ENCODE measurements at places on chromosomes 5 and 9. TPM values are rescaled to one million over a fixed set of nuclear protein-coding genes. Genes with fewer than 3 reads are reported as not detected.

Gene SLC45A2
- total RNA-seq = not detected

DNA sequence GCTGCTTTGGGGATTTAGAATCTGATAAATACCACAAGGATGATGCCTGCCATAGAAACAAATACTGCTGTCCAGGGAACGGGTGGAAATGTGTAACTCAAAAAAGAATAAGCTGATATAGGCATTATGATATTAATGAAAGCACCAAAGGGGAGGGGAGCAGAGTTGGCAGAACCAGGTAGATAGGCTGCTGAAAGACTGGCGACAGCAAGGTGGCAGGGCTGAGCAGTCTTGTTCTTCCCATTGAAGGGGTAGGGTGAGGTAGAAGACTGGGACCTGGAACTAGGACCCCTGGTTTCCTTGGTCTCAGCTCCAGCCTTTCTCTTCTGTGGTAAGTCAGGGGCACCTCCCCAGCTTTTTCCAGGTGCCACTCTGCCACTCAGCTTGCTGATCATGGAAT, 31.4 kb upstream of the TMOD1 start:
- no peak for DNase-seq

DNA sequence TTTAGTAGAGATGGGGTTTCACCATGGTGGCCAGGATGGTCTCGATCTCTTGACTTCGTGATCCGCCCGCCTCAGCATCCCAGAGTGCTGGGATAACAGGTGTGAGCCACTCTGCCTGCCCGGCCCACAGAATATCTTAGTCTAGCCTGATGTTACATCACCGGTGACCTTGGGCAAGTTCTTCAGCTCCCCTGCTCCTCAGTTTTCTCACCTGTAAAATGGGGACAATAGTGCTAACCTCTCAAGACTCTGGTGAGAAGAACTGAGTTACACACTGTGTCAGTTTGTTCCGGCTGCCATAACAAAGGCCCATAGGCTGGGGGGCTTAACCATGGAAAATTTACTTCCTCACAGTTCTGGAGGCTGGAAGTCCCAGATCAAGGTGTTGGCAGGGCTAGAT, 12.5 kb upstream of the HABP4 start:
- DNase-seq = no peak

DNA sequence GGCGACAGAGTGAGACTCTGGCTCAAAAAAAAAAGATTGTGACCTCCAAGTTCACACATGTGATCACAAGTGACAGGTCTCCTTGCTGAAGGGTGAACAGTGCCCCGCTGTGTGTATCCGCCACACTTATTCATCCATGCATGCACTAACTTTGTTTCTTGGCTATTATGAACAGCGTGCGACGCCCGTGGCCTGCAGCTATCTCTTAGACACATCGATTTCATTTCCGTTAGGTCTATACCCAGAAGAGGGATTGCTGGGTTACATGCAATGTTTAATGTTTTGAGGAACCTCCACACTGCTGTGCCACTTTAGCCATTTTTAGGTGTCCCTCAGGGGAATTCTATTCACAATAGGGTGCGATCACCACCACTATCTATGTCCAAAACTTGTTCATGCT, 12.1 kb upstream of the EGFL7 start:
- DNase-seq = no peak

GRCh38 chr9:94624629-94625028, 14.7 kb downstream of the FBP1 start:
- DNase-seq = no peak

GRCh38 chr5:172166030-172166826, 21.8 kb downstream of the STK10 start:
- no peak for DNase-seq

Gene MLANA
- not detected for total RNA-seq

DNA sequence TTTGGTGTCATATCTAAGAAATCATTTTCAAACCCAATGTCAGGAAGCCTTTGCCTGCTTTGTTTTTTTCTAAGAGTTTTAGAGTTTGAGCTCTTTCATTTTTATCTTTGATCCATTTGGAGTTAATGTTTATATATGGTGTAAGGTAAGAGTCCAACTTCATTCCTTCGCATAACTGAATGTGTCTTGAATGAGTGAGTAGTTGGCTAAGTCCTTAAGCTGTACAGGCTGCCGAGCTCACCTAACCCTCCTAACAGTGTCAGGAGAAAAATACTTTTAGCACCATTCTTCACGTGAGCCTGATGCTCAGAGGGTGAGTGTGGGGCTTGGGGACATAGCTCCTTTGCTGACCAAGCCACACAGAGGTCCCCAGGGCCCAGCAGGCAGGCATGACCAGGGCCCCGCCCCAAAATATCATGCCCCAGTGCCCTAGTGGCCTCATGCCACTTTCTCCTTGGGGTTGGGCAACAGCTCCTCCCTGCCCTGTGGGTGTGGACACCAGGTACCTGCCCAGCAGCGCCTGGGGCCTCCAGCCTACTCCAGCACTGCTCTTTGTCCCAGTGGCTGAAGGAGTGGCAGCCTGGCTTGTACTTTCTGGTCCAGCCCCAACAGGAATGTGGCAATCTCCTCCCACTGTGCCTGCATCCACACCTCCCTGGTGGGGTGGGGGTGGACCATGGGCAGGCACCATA, 17.2 kb downstream of the PPARGC1B start:
- DNase-seq = no peak

Gene MGAT1
- 101 TPM for total RNA-seq

GRCh38 chr5:84017523-84018172, 297.0 kb upstream of the HAPLN1 start:
- no peak for DNase-seq

Gene DAB2
- total RNA-seq = 0.28 TPM

Gene F2R
- 2.2 TPM for total RNA-seq

DNA sequence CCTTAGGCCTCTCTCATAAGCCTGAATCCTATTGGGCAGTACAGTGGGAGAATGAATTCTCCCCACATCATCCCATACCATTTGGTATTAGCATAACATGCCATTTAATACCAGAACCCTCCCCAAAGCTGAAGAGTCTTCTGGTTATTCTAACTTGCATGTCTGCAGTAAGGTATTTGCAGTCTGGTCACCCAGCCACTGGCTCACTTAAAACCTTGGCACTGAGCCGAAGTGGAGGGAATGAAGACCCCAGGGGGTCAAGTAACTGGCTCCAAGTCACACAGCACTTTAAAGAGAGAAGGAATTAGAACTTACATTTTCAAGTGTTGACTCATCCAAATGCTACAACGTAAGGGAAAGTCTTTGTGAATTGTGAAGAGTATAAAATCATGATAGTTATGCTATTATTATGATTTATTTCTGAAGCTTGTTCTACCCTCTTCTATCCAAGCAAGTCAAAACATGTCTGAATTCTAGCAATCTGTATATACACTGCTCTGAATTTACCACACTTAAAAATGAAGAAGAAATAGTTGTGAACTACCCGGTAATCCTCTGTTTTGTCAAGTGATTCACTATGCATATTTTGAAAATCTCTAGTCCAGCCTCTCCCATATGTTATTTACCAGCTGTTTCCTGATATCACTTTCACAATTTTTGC, 28.5 kb downstream of the GLRA1 start:
- DNase-seq = no peak

DNA sequence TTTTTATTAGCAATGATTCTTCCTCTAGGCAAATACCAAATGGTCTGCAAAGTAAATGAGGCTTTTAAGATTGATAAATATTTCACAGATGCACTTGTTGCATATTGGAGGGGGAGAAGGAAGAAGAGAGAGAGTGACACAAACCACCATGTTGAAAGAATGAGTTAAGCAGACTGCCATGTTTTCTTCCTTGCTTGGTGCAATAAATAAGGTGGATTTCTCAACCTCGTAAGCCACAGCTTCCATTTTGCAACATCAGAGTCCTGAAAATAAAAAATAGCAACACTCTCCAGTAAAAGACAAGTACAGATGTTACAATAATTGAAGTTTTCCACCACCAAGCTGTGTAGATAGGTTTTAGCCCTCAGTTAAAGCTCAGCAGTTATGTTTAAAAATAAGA, 202.9 kb downstream of the SGCD start:
- DNase-seq = no peak

Gene LRRC70
- 0.43 TPM for total RNA-seq

Gene CARTPT
- not detected for total RNA-seq

GRCh38 chr9:101139082-101139481, 110.6 kb downstream of the PLPPR1 start:
- DNase-seq = no peak

Gene PDE6A
- total RNA-seq = not detected

DNA sequence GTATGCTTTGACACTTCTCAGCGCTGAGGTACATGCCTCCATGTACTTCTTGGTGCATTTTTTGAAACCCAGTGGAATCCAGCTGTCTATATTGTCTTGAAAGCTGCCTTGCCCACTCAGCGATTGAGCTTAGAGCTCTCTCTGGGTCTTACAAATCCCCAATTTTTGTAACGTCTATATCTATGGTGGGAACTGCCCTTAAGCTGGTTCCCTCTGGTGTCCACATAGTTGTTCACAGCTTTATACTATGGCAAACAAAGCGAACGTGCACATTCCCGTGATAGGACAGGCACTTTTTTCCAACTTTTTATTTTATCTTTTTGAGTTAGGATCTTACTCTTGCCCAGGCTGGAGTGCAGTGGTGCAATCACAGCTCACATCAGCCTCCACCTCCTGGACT, 20.9 kb downstream of the CDHR2 start:
- DNase-seq = no peak

GRCh38 chr5:81080809-81081460, 120.8 kb downstream of the RASGRF2 start:
- DNase-seq = no peak

Gene ZNG1F
- 13.2 TPM for total RNA-seq

Gene IGFBPL1
- not detected for total RNA-seq

GRCh38 chr9:99748266-99748665, 73.4 kb upstream of the NR4A3 start:
- DNase-seq = no peak

DNA sequence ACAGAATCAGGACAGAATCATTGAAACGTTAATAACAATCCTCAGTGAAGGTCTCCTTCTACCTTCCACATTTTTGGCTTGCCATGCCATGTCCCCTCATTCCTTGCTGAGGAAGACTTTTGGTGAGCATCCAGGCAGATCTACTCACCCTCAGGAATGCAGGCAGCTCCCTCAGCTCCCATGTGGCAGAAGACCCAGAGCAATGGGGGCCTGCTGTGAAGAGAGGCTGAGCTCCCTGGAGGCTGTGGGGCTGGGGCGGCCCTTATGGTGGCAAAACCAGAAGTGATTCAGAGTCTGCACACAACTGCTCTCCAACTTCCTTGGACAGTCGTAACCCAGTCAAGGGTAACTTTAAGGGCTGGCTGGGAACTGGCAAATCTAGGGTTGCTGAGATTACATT, 247.2 kb upstream of the EFNA5 start:
- no peak for DNase-seq

DNA sequence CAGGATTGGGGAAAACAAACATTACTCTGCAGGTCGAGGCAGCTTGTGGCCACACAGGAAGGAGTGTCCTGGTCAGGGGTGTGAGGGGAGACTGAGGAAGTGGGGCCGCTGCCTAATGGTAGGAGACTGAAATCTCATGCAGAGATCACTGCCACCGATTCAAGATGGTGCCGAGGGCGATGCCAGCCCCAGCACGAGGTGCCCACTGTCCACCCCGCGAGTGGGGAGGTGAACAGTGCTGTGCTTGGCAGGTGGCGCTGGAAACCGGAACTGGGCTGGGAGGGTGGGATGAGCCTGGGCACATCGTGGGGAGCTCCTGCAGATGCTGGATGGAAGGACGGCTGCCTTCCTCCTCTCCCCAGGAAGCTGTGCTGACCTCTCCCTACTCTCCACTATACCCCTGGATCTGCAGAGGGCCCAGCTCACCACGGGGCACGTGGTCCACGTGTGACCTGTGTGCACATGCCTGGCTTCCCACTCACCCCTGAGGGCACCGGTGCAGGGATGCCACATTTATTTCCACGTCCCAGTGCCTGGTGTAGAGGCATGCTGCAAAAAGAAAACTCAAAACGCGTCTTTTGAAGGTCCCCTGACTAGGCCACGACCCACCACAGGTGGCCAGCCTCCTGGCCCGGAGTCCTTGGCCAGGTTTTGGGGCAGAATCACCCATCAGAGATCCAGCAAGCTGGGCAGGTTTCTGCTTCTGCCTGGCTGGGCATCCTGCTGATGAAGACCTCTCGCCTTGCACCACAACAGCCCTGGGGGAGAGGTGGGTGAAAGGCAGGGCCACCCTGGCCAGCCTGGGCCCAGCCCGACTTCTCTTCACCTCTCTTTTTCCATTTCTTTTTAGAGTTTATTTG, 71.7 kb upstream of the FCN1 start:
- no peak for DNase-seq

- no peak for DNase-seq
Measured at GRCh38 chr5:102049517-102049916, 246.6 kb downstream of the SLCO4C1 start.

- DNase-seq = no peak
Measured at GRCh38 chr5:929596-929995, 36.9 kb downstream of the TRIP13 start.

DNA sequence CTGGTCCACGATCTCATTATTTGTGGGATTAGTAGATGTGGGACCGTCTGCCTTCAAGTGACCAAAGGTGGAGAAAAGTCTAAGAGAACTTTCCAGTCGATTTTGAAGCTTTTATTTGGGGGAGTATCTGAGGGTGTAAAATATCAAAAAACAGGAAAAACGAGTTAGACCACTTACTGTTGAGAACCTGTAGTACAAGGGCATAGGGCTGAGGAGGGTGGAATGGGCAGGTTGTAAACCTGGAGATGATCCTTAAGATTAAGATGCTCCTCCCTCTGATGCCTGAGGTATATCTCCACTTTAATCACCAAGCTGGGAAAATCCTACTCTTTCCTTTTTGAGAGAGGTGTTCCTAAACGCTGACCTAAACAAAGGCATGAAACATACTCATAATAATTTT, 32.0 kb upstream of the GTF2H2C start:
- no peak for DNase-seq

Gene FRMD3
- total RNA-seq = 0.80 TPM

All from activated naive CD8-positive, alpha-beta T cell treated with anti-CD3 and anti-CD28 coated beads for 36 hours (primary cell).